ENCODE measurements at places on chromosomes 5 and 9. TPM values are rescaled to one million over a fixed set of nuclear protein-coding genes. Genes with fewer than 3 reads are reported as not detected.

Gene ZNF367
- total RNA-seq, result 8.7 TPM

Gene LHX3
- total RNA-seq, result not detected

Gene MTRR
- total RNA-seq, result 38.7 TPM

Gene NIM1K
- total RNA-seq, result not detected

Gene BAAT
- 0.94 TPM for total RNA-seq

Gene PCDHGA7
- total RNA-seq, result 2.3 TPM

Gene PDE8B
- total RNA-seq, result 0.05 TPM
